ENCODE measurements at places on chromosomes 3 and 15.
A peak's percentile ranks its signal among the peaks of the same experiment; 100 is the strongest.

DNA sequence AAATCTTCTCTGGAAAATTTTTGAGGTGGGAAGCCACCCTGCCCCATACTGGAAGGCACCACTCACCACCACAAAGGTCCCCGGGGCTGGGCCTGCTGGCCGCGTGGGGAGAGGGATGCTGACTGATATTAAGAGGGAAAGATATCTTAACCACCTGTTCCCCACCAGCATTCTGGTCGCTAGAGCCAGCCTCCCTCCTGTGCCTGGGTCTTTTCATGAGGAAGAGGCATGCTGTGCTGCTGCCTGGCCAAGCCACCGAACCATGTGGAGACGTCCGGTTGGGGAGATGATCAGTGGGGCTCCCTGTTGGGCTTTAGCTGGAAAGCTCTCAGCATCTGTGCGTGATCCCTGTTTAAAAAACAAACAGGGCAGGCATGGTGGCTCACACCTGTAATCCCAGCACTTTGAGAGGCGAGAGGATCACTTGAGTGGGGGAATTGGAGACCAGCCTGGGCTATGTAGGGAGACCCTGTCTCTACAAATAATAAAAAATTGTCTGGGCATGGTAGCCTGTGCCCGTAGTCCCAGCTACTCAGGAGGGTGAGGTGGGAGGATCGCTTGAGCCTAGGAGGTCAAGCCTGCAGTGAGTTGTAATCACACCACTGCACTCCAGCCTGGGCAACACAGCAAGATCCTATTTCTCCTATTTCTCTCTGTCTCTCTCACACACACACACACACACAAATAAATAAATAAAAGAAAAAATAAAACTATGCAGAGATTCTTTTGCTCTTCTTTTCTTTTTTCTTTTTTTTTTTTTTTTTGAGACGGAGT lies 1.0 kb downstream of the KLHL18 start:
- DNase-seq: no peak

DNA sequence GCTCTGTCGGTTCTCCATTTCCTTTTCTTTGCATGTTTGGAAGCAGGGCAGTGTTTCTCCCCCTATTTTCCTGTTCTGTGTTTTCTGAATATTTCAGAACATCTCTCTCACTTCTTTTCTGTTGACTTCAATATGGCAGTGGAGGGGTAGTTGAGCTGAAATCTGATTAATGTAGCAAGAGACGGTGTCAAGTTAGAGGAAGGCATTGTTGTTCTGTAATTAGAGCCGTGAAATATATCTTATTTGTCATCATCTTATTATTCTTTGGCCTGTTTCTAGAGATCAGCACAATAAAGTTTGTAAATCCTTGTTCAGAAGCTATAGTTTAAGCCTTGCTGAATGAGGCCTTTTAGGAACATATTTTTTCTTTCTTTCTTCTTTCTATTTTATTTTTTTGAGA lies 353.9 kb downstream of the PTPRG start:
- no peak for DNase-seq

DNA sequence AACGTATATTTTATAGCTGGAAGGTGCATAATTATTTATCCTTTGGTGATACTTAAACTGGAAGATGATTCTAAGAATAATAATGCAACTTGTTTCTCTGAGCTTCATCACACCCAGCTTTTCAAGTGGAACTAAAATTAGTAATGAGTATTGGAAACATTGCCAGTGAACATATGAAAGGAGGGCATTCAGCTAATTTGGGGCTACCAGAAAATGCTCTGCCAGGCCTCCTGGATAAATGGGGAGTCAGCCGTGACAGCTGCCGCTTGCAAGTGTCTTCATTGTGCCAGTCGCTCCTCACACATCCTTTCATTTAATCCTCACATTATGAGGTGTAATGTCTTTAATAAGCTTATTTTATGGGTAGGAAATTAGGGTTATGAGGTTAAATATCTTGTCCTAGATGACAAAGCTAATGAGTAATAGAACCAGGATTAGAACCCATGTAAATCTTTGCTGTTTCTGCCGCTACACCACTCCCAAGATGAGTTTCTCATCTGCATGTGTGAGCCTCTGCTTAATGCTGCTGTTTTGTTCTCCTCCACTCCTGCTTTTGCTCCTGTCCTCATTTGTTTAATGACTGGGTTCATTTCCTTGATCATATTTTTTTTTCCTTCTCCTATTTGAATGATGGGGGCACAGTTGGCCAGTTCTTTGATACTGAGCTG lies 155.7 kb downstream of the PLCL2 start:
- no peak for DNase-seq

- no peak for DNase-seq
These were observed 23.0 kb downstream of the MYH15 start for GRCh38 chr3:108487439-108487838.

DNA sequence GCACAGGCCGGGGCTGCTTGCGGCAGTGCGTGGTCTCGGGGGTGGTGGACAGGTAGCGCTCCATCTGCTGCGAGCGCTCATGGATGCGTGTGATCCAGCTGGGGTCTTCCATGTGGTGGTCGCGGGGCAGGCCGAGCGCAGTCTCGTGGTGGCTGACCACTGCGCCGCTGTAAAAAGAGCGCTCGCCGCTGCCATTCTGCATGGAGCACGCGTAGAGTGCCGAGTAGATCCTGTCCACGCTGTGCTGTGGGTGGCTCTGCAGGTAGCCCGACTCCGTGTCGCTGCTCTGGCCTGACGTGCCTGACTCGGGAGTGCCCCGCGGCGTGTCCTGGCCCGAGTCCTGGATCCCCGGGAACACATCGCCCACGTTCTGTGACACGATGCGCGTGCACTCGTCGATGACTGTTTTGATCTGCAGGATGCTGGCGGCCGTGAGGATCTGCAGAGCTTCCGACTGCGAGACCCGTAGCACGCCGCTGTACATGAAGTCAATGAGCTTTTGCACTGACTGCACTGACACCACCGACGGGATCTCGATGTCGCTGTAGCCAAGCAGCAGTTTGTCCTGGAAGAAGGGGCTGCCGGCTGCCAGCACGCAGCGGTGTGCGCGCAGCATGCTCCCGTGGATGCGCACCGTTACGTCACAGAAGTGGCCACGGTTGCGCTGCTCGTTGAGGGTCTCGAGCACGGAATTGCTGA lies 57.4 kb downstream of the TIGIT start:
- DNase-seq: no peak

DNA sequence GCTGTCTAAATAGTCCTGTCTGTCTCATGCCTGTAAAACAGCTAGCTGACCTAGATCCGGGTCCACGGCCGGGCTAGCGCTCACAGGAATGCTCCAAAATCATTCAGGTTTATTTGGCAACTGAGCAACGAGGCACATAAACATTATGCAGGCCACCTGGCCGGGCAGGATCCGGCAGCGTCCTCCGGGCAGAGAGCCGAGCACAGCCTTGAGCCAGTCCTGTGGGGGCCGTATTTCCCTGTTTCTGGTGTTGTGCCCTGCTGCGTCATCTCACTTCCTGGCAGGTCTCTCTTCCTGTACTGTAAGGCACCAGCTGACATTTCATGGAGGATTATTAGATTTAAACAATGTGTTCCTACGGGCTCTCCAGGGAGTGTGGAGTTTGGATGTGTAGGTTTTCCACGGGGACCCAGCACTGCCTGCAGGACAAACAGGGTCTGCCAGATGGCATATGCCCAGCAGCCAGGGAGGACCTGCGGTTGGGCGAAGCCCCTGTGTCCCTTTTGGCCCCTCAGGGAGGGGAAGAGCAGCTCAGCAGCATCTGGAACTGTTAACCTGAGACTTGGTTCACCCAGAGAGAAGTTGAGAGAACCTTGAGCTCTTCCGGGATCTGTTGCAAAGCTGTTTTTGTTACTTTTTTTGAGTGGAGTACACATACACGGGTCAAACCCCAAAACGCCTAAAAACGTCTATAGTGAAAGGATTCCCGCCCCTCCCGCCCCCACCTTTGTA lies 16.6 kb upstream of the LRRK1 start:
- no peak for DNase-seq

GRCh38 chr15:63029676-63030075 lies 12.9 kb upstream of the TPM1 start:
- peak; percentile 60 for DNase-seq

GRCh38 chr3:10361375-10361774 lies 40.5 kb upstream of the SEC13 start:
- DNase-seq: no peak

Data from WERI-Rb-1 (cell line).